ENCODE measurements at places on chromosomes 3 and 15.

DNA sequence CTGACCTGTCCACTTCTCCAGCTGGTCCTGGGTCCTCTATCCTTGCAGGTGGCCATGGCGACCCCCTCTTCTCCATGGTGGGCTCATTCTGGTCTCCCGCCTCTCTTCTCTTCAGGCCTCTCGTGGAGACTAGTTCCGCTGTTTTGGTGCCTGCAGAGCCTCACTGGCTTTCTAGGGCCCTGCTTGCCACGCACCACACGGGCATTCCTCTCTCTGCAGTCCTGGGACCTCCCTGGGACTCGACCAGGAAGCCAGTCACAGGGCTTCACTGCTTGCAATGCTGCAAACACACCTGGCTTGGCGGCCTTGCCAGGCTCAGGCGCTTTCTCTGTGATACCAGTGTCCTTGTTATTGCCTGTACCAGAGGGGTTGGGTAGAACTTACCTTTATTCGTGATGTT, 9.1 kb downstream of the SLC28A1 start:
- no peak for DNase-seq

DNA sequence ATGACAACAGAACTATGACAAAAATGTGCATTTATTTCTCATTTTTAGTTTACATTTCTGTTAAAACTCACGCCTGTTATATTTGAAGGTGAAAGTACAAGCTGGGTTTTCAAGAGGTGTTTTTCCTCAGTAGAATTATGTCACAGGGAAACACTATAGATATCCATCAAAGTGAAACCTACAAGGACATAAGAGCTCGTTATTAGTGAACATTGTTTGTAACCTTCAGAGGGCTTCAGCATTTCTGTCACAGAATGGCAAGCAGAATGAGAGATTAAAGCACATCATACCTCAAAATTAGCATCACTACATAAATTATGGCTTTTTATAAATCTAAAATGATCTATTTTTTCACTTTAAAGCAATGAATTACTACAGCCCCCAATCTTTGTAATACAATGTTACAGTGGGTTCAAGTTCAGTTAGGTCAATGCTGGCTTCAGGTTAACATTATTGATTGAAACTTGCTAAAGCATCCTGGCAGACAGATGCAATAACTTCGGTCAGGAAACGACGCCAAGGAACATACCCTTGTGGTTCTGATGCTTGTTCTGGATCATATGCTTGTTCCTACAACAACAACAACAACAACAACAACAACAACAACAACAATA, 405.6 kb downstream of the CADM2 start:
- DNase-seq, result no peak

DNA sequence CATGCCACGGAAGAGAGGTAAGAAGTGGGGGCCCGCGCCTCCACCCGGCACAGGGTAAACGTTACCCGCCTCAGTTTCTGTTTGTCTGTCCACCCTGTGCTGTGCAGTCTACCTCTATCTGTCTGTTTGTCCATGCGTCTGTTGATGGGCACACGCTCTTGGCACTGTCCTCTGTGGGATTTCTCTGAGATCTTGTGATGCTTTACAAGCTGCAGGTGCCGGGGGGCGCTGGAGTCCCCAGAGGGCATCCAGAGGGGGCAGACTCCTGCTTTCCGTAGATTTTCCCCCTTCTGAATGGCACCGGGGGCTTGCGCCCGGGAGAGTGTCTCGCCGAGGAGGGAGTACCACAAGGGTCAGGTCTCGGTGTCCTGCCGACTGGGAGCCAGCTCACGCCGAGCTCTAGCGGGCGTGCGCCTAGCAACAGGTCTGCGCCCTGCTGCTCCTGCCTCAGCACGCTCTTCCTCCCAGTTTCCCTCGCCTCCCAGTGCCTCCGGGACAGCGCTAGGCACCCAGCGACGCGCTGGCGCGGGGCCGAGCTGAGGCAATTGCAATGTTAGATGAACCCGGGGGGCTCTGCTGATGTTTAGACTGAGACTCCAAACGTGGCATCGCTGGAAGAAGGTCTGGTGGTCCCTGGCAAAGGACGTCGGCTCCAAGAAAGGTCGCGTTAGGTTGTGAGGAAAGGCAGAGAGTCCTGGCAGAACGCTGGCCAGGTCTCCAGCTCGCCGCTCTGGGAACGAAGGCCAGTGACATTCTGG, 667 bp downstream of the CEMIP start:
- peak; percentile 8 for DNase-seq

DNA sequence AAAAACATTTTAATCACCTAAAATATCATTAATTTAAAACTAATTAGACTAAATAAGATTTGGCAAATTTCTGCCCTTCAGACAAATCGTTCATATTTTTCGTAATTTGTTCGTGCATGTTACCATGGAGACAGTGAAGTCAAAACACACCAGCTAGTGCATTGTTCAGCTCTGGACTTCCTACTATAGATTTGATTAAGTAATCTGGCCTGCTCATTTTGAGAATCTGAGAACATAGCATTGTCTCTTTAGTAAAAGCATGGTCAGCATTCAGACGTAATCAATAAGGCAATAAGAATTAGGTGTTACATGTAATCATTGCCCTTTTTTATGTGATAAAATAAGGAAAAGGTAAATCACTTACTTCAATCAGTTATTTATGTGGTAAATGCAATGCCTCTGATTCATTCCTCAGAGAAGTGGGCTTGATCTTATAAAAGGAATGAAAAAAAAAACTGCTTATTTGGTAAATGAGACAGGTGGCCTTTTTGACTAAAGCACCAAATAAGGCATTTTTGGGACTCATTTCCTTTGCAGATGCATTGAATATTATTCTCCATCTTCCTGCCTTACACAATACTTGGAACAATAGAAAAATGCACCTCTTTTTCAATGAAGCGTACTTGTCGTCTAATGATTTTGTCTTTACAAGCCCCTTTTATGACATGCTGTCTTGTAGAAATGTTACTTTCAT, 84.5 kb upstream of the FNDC3B start:
- DNase-seq, result no peak
